ENCODE measurements at places on chromosomes 7 and 10.

DNA sequence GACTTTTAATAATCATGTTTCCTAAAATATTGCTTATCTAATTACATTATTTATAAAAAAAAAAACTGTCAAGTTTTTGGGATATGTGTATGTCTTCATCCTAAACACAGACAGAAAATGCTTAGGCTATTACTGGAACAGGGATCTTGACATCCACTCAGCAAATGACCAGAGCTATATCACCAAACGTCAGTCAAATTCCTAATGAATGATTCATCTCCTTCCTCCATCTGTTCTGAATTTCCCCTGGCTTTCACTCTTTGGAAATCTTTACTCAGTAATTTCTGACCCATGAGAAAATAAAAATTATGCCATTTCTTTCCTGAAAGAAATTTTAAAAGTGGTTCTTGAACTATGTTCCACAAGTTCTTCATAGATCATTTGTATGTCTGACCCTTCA, 552.4 kb upstream of the KCND2 start:
- no peak for DNase-seq

GRCh38 chr7:128939861-128940410, 2.2 kb downstream of the IRF5 start:
- no peak for DNase-seq

DNA sequence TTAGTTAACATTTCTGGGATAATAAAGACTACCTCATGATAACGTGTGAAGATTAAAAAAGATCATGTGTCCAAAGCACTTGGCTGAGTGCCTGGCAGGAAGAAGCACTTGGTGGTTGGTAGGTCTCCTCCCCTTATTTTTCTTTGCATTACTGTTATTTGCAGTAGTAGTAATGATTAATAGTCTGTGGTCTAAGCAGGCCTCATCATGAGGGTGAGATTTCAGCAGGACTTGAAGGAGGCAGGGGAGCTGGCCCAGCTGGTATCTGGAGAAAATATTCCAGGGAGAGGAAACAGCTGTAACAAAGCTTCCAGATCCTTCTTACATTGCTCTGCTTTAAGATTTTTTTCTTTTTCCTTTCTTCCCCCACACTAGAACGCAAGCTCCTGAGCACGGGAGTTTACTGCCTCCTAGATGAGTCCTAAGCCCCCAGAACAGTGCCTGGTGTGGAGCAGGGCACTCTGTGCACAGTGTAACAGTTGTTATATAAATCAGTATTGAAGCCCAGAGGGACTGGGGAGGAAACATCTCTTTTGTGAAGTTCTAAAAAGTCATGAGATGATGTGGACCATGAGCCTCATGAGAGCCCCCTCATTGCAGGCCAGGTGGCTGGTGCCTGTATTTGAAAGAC, 31.1 kb upstream of the RHEB start:
- DNase-seq = no peak

DNA sequence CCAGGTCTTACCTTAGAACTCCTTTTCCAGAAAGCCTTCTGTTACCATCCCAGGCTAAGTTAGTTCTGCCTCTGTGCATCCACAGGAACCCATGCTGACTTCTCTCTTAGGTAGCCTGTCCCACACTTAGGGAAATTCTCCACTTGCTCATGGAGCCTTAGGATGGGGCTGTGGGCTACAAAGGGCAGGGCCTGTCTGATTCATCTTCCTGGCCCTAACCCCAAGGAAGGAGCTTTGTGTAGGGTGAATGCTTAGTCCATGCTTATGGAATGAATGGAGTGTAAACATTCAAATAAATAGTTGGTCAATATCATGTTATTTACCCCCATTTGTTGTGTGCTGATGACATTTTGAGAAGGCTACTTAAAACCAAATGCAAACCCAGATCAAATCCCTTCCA, 54.7 kb downstream of the EMX2 start:
- no peak for DNase-seq

DNA sequence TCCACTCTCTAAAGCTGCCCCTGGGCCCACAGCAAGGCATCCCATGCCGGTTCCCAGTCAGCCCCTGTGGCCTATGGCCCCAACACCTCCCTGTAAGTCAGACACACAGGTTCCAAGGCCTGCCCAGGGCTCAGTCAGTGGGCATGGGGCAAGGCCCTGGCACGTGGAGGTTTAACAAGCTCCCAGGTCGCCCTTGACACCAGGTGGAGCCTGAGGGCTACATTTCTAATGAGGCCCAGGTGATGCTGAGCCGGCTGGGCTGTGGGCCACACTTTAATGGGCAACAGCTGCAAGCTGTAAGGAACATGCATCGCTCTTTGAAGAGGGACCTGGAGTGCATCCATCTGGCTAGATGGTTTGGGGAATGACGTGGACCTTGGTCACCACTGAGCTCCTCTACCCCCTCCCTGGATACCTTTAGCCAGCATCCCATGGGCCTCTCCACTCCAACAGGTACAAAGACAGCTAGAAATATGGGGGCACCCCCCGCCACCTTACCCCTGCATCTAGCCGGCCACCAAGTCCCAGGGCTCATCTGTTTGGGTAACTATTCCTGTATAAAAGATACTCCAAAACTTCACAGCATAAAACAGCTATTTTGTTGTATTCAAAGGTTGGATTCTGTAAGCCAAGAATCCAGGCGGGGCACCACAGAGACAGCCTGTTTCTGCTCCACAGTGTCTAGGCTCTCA, 122.5 kb downstream of the OAT start:
- DNase-seq = no peak

DNA sequence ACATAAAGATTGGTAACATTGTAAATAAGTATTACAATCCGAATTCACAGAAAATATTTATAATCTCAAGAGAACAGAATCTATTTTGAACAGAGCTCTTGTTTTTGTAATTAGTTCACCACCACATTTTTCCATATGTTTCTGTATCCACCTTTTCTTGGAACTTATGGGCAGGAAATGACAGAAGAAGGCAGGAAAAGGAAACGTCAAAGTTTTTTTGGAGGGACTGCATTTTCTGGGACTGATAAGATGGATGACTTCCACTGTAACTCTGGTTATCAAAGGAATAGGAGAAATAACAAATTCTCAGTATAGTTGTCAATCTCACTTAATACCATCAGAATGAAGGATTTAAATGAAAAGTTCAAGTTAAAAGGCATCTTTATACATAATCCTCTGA, 75.1 kb upstream of the SMNDC1 start:
- DNase-seq = no peak

DNA sequence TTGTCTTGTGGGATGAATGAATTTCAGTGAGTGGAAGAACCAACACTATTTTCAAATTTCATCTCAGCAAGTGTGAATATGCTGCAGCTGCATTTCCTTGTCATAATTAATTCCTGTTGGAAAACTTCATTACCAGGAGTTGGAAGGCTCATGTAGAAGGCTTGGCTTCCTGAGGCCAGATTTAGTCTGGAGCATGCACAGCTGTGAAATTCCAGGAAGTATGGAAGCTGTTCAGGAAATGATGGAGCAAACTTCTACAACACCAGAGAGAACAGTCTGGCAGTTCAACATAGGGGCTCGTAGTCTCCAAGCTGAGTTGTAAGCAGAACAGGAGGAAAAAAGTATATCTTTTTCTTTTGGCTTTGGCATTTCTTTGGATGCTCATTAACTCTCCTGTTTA, 1439.9 kb upstream of the CELF2 start:
- no peak for DNase-seq

GRCh38 chr7:651032-651728, 75.3 kb upstream of the DNAAF5 start:
- DNase-seq = no peak

DNA sequence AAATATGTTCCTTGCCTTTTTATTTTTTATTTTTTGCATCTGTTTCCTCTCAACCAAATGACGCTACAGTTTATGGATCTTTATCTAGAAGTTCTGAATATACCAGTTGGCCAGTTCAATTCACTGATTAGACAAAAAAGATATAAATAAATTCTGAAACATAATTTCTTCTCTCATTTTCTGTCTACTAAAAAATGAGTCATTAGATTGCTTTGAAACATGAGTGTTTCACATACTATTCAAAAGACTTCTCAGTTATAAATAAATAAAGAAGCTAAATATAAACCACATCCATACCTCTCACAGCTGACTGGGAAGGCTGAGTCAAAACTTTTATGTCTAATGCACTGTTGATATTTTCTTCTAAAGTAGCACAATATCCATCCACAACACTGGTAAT, 97.6 kb upstream of the GPR22 start:
- no peak for DNase-seq

GRCh38 chr7:45978010-45978681, 57.1 kb upstream of the IGFBP3 start:
- DNase-seq = no peak

GRCh38 chr10:43304687-43305333, 37.9 kb upstream of the RASGEF1A start:
- peak; percentile 20 for DNase-seq

DNA sequence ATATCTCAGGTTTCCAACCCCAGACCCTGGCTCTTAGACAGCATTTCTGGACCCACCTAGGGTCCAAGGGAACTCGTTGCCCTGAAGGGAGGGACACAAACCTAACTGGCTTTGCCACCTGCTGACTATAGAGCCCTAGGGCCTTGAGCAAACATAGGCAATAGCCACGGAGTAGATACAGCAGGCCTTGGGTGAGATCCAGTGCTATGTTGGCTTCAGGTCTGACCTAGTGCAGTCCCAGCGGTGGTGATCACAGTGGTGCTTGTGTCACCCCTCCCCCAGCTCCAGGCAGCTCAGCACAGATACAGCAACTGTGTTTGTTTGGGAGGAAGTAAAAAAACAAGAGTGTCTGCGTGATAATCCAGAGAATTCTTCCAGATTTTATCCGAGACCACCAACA, 9.7 kb upstream of the TNKS2 start:
- DNase-seq = no peak

- no peak for DNase-seq
These were observed 10.8 kb upstream of the ST7 start for GRCh38 chr7:116942504-116942903.

DNA sequence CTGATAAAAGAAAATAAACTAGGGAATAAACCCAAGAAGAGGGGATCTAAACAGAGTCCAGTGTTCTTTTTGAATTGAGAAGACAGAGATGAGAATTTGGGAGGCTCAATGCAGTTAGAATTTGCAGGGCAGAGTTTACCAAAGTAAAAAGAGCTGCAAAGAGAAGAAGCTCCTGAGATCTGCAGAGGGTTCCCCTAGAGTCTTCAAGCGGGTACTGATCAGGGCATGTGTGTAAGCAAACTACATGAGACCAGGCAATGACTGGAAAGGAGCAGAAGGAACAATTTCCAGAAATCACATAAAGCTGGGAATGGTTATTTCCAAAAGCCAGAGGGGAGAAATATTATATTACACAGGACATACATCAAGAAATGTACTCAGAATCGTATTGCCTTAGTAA, 58.1 kb upstream of the TES start:
- DNase-seq = no peak

DNA sequence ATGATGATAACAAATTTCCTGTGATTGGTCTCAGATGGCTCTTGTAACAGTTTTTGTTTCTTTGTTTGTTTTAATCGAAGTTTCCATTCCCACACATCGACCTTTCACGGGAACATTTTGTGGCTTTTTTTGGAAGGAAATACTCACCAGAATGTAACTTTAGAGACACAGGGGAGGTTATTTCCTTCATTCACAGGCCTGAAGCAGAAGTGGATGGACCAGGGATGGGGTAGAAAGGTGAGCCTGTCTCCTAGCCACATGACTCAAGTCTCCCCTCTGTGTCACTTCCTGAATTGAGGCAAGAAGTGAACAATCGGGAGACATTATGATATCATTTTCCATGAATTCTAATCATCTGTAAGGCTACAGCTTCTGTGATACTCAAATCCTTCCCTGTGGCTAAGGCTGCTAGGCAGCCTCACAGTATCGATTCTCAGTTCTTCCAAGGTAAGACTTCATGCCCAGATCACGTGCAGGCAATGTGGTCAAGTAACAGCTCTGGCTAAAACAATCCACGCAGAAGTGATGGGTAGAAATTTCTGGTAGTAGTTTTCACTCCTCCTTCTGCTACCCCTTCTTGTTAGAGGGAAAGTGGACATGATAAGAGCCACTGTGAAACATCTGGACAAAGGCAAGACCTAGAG, 203.9 kb upstream of the NEBL start:
- no peak for DNase-seq

GRCh38 chr7:72042855-72043254, 369.3 kb downstream of the CALN1 start:
- DNase-seq = no peak

GRCh38 chr7:2412587-2413201, 9.3 kb downstream of the CHST12 start:
- no peak for DNase-seq

GRCh38 chr7:157044147-157044687, 33.8 kb upstream of the MNX1 start:
- no peak for DNase-seq

- DNase-seq = no peak
These were observed 22.1 kb downstream of the CFAP46 start for GRCh38 chr10:132920101-132920925.

DNA sequence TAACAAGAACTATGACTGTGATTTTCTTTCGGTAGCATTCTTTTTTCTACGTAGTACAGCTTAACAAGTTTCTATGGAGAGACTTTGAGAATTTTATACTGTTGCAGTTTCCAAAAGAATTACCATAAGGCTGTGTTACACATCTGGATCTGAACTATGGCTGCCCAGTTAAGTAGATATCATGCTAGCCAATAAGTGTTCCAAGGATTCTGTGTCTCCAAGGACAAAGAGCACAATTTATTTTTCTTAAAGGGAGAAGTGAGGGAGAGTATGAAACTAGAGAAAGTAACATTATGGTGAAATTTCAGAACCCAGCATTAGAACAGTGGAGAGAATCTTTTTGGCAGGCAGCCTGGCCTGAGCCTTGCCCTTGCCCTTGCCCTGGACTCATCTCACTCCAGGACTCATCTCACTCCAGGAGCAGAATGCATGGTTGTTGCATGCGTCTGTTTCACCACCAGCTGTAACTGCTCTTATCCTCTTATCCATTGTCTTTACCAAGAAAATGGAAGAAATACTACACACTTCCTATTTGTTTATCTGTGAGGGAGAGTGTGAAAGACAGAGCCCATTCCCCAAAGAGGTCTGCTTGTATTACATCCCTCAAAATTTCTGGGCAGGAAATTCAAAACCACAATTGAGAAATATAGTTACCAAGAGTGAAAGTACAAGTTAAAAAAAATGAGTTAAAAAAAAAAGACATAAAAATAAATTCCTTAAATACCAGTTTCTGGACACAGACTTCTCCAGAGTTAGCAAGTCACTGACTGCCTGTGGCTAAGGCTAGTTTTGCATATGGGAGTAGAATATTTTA, 1067.5 kb downstream of the NRG3 start:
- DNase-seq = no peak

GRCh38 chr7:88291398-88292173, 15.1 kb downstream of the STEAP4 start:
- no peak for DNase-seq

- DNase-seq = no peak
These were observed 2.2 kb downstream of the TRIL start for GRCh38 chr7:28955718-28956607.

DNA sequence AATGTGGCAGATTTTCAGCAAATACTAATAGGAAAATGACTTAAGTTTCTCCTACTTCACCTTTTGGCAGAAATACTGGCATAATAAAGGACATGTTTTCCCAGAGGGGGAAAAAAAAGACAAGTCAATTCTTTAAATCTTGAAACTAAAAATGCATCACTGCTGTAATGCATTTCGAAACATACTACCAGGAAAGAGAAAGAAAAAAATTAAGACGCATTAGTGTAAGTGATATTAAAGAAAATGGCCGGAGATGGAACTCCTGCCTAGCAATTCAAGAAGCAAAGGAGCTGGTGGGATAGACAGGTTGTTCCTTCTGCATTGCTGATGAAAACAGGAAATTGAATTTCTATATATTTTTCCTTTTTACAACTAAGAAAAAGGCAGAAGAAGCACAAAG, 3.2 kb downstream of the ACTR1A start:
- no peak for DNase-seq
